OCI-M1 (cell line): ENCODE measurements at places on chromosomes 6 and 20.
A peak's percentile ranks its signal among the peaks of the same experiment; 100 is the strongest.

DNA sequence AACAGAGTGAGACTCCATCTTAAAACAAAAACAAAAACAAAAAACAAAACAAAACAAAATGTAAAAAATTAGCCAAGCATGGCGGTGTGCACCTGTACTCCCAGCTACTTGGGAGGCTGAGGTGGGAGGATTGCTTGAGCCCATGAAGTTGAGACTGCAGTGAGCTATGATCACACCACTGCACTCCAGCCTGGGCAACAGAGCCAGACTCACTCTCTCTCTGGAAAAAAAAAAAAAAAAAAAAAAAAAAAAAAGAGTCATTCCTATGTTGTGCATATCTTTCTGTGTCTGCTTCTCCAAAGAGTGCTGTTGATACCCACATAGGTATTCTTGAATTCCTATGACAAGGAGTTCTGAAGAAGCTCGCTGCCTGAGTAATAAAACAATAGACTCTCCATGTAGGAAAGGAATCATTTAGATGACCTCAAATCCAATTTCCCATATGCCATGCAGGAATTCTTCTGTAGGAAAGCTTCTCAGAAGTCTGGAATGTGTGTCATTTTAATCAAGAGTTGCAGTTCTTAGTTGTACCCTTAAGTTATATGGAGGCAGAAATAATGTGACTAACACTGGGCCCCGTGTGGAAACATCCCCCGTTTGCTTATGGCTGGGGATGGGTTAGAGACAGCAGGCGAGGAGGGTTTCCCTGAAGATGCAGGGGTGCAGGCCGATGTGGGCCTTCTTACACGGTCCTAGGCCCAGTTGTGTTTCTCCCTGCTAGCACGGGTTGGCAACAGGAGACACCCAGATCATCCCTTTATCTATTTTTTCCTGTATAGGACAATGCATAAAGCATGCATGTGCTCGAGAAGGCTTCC lies 79.4 kb downstream of the ZDHHC14 start:
- DNase-seq, result no peak

GRCh38 chr20:58511364-58511763 lies 3.8 kb downstream of the APCDD1L start:
- DNase-seq, result peak; percentile 69

DNA sequence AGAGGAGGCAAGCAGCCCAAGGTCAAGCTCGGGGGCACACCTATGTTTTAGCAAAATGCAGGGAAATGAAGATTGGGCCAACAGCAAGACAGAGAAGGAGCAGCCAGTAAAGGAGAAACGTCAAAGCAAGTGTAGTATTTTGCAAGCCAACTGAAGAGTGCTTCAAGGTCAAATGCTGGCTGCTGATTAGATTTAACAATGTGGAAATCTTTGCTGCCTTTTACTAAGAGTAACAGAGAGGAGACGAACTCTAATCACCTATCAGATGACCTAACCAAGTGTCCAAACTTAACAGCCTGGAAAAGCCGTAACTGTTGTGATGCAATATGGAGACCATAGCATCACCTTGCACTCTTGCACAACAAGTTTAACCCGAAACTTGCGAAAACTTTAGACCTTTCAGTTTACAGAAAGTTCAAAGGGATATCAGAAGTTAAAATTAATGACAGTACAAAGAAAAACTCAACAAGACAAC lies 30.4 kb downstream of the AKIRIN2 start:
- peak; percentile 56 for DNase-seq

DNA sequence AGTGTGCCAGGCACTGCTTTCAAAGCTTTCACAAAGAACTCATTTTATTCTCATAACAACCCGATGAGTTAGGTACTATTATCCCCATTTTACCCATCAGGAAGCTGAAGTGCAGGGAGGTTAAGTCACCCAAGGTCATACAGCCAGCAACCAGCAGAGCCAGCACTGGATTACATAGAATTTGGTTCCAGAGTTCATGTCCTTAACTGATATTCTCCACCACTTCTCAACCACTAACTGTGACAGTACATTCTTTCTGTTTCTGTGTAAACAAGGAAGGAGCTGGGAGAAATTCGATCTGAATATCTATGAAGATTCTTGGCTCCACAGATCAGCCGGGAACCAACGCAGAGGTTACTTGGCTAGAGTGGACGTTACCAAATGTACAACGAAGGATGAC lies 98.0 kb downstream of the KIF16B start:
- peak; percentile 72 for DNase-seq

DNA sequence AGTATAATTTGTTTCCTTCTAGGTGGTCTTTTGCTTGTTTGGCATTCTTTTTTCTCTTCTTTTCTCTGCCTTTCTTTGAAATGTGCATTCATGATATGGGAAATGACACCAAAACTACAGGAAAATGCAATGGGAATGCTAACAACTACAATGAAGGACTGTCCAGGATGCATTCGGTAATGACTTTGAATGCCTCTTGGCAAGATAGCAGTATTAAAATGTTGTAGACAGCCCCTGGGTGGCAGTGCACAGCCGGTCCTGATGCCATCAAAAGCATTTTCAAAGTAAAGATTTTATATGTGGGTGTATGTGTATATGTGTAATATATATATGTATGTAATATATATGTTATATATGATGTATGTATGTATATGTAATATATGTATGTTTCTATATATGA lies 218.8 kb upstream of the MMS22L start:
- peak; percentile 65 for DNase-seq

DNA sequence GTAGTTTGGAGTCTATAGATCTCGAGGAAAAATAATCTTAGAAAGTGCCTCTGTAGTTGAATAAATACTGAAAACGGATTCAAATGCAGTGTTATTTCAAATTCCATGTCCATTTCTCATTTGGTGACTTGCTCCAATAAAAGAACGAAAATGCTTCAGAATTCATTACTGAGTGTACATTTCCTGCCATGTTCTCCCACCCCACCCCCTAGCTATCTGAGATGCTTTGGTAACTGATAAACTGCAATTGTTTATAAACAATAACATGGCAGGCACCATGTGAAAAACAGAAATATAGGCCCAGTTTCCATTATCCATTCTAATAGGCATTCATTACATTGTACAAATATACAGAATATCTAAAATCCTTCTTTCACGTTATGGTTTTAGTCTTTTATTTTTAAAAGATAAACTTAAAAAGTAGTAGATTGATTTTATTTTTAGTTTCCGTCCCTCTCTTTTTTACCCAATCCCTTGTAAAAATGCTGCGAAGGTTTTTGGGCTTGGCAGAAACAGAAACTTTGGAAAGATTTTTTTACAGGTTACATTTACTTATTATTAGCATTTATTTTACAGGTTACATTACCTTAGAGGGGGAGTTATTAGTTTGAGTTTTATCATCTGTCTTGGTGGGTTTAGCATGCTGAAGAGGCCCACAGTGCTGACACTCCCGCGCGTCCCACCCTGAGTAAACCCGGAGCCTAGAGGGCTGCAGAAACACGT lies 1.5 kb downstream of the FAM162B start:
- no peak for DNase-seq

- no peak for DNase-seq
Measured at GRCh38 chr20:14800707-14801425, 463.5 kb upstream of the FLRT3 start.

DNA sequence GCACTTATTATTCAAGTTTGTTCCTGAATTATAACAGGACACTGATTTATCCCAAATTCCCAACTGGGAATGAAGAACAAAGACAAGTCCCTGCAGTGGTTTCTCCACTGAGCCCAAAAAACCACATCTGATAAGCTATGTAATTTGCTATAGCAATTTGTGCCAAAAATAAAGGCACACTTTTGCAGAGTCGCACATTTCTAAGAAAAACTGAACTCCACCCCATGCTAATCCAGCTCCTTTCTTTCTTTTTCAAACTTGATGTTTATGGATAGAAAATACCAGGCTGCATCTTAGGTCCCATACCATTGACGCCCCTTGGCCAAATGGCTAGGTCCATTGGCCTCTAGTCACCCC lies 170.2 kb upstream of the CITED2 start:
- DNase-seq, result peak; percentile 71

DNA sequence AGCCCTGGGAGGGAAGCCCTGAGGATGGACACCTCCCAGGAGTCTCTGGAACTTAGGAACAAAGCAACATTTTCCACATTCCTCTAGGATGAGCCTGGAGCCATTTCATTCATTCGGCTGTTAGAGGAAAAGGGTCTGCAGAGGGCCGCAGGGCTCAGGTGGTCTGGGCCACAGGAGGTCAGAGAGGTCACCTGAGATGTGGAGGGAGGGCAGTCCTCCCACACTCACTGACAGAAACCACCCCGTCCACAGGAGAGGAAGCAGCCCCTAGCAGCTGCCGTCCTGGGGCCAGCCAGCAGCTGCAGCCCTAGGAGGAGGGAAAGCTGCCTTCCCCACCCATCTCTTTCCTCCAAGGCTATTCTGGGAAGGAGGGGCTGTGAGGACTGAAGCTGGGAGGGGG lies 207.0 kb downstream of the CDC5L start:
- no peak for DNase-seq

- peak; percentile 29 for DNase-seq
Measured at GRCh38 chr6:100078509-100078908, 84.5 kb upstream of the MCHR2 start.

DNA sequence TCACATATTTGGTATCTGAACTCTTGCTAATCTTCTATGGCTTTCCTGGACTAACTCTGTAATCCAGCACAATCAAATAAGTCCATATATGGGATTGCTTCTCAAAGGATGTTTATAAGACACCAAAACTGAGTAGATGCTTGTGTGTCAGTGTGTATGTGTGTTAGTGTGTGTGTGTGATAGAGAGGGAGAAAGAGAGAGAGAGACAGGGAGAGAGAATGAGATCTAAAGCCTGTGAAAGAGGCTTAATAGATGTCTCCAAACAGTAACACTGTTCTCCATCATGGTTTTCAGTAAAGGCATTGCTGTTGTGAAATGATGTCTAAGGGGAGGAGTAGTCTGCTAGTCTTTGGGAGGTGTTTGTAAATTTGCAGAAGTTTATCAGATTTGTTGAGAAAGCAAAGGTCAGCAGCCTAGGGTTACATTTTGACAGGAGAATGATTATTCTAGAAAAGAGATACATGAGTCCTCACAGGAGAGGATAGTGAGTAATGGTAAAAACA lies 73.9 kb upstream of the MLIP start:
- DNase-seq, result no peak

- DNase-seq, result no peak
Measured at GRCh38 chr6:147246853-147247635, 42.8 kb downstream of the STXBP5 start.

GRCh38 chr6:52522151-52522626 lies 54.7 kb downstream of the TRAM2 start:
- no peak for DNase-seq

- DNase-seq, result no peak
Measured at GRCh38 chr6:145044641-145045246, 690.6 kb downstream of the EPM2A start.

DNA sequence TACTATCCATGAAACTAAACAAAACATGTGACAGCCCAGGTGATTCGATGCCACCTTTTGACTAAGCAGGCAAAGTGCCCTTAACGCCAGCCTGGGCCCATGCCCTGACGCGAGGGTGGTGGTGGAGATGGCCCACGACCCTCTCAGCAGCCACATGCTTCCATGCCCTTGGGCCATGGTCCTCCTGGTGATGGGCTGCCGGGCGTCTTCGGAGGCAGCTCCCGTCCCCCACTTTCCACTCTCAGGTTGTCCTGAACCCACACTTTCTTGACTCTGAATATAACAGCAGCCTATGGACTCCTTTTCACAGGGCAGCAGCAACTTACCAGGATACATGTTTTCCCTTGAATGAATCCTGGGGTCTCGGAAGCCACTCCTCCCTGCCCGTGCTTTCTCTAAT lies 33.6 kb downstream of the TMEM242 start:
- no peak for DNase-seq

DNA sequence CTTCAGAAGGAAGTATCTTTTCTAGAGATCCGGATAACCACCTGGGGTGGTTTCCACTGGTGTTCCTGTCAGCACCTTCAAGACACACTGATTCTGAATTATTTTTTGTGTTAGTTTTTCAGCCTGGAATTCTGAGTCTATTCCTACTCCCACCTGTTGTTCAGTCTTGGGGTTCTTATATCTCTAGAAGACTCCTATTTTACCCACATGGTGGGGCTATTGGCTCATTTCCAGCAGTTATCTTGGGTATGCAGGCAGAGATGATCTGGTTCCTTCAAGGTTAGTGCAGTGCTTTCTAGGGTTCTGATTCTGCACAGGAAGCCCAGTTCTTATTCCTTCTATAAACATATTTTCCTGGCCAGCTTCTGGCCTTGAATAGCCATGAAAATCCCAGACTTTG lies 175.6 kb upstream of the PDE7B start:
- peak; percentile 86 for DNase-seq

DNA sequence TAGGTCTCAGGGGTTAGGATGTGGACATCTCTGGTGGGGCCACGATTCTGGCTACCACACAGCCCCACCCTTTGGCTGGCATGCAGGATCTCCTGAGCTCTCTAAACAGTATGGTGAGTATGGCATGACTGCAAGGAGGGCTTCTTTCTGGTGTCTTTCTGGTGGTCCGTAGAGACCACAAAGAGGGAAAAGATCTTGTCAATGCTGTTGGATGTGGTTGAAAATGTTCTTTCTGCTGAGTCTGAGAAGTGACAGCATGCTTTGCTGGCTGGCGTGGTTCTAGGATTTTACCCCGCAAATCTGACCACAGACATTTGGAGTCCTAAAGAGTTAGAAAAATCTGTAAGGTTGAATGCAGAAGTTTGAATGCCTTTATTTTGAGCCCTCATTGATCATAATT lies 474.9 kb upstream of the CHD6 start:
- no peak for DNase-seq

- DNase-seq, result no peak
Measured at GRCh38 chr6:130050230-130050629, 31.8 kb downstream of the L3MBTL3 start.

- DNase-seq, result no peak
Measured at GRCh38 chr20:17661121-17661744, 20.8 kb downstream of the RRBP1 start.

GRCh38 chr6:53259860-53260580 lies 88.7 kb downstream of the ELOVL5 start:
- no peak for DNase-seq

DNA sequence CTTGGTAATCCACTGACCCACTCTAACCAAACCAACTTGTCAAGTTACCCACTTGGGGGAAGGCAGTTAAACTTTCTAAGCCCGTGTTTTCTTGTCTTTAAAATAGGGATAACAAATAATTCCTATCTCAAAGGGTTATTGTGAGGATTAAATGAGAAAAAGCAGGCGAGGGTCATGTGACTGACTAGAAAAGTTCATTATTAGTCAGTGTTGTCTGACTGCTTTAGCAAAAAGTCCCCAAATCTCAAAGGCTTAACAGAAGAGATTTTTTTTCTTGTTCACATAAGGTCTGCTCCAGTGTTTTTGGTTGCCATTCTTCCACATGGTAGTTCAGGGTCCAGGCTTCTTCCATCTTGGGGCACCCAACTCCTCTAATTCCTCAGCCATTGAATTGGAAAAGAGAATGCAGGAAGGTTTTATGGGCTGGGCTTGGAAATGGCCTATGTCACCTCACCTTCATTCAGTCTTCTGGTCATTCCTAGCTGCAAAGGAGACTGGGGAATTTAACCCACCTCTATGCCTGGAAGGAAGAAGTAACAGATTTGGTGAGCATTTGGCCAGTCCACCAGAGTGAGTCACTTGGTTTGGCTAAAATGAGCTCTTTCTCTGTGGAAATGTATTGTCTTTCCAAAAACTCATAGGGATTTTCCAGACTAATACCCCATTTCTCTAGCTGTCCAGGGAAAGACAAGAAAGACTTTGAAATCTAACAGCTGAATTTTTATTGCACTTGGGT lies 77.0 kb downstream of the CAP2 start:
- DNase-seq, result no peak

- DNase-seq, result peak; percentile 6
Measured at GRCh38 chr6:141685416-141685815, 447.3 kb upstream of the GJE1 start.
